ENCODE measurements at places on chromosomes 16 and 17.

DNA sequence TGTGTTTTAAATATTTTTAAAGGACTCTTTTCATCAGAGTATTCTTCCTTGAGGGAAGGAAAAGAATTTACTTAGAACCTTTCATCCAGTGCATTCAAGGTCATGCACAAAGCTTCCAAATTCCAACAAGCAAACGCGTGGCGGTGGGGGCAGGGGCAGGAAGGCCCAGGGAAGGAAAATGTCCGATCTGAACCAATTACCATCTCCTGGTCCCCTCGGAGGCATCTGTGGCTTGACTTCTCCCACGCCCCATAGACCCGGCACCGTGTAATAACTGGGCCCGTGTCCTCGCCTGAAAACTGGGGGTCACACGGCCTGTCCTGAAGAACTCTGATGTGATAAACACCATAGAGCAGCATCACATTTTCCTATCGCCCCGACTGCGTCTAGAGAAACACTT lies 18.3 kb downstream of the MEAK7 start:
- no peak for DNase-seq

GRCh38 chr17:19249681-19250080 lies 12.5 kb downstream of the EPN2 start:
- no peak for DNase-seq

DNA sequence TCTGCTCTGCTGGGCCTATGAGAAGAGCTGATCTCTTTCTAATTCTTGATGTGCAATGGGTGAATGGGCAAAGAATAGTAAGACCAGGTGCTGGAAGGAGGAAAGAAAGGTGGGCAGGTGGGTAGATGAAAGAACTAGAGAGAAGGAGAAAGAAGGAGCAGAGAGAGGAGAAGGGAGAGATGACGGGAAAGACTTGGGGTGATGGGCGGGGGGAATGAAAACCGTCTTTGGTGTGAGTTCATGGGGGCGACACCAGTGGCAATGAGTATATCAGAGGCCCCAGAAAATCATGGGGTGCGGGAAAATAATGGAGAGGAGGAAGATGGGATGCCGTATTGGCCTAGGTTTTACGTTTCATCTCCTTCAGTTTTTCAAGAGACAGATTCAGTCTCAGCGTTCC lies 128.8 kb upstream of the PLCG2 start:
- no peak for DNase-seq

DNA sequence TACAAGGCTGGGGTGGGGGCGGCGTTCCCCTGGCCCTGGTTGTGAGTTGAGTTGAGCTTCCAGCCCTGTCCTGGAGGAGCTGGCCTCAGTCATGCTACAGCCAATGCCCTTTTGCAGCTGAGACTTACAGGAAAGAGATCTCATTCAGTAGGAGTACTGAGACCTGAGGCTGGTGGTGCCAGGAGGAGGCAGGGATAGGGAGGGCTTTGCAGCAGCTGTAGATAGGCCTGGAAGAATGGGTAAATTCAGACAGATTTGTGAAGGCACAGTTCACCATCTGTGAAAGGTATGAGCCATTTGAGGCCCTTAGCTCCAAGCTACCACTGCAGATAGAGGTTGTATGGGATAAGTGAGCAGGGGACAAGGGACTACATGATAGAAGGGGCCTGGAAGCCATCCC lies 5.6 kb downstream of the STX4 start:
- no peak for DNase-seq

DNA sequence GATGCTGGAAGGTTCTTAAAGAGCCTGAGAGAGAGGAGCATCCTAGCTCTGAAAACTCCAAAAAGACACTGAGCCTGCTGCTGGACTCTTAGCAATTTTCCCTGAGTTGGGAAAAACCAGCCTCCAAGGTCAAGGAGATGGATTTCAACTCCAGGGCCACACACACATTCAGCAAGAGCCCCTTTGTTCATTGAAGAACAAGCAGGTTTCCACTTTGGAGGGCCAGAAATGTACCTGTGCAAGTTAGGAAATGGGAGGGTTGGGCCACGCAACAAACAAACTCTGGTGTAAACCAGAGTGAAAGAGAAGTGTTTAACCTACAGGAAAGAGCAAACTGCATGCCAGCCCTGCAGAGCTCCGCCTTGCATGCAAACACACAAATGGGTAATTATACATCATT lies 264.8 kb upstream of the RPL38 start:
- DNase-seq, result no peak

- peak; percentile 27 for DNase-seq
Observed at GRCh38 chr16:31215287-31216162, 1.4 kb downstream of the PYDC1 start.

DNA sequence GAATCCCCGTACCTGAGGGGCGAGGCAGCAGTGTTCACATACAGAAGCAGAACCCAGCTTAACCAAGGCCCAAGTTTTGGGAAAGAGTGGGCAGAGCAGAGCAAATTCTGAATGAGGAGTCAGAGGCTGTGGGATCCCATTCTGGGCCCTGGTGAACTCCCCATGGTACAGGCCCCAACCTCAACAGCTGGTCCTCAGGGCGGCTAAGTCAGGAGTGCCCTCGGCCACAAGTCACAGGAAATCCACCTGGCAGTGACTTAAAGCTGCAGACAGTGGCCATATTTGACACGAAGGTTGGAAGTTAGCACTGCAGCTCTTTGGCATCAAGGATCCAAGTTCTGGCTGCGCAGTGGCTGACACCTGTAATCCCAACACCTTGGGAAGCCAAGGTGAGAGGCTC lies 237.1 kb downstream of the PARN start:
- no peak for DNase-seq

DNA sequence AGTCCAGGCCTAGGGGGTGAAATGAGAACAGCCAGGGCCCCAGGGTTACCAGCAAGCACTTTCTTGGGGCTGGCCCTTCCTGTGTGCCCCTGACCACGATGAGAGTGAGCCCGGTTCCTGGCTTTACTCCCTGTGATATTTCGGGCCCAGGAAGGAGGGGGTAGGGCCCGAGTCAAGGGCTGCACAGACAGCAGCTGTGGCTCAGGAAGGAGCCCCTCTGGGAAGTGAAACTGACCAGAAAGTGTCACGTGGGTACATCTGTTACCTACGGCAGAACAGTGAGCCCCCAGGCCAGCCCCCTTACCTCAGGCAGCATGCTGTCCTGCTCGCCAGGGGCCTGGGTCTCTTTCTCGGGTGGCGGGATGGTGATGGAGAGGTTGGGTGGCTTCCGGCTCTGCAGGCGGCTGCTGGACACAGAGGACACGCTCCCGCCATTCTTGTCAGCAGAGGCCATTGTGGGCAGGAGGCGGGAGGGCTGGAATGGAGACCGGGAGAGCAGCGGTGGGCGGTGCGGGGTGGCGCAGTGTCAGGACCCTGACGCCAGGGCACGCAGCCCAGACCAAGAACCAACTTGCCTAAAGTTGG lies 13.8 kb downstream of the AANAT start:
- DNase-seq, result no peak

GRCh38 chr16:27722892-27723450 lies 173.0 kb downstream of the KATNIP start:
- no peak for DNase-seq

DNA sequence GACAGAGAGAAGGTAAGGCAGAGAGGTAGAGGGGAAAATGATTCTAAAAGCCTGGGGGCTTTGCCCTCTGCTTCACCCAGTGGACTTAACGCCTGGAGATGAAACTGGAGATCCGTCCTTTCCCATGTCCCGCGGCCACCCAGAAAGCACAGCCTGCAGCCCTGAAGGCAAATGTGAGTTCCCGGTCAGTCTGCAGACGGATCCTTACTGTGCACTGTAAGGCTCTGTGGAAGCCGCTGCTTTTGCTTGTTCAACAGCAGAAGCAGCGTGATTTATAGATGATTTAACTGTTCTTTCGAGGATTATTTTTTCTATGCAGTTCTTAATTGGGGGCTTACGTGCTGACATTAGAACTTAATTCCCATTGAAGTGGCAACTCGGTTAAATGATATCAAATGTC lies 290.4 kb downstream of the FOXL1 start:
- no peak for DNase-seq

- DNase-seq, result peak; percentile 73
Observed at GRCh38 chr17:78378225-78379130, at the start of gene PGS1. Gene PGS1 (plus strand): TSS chr17:78378649. CDS start chr17:78378666, 17 bp downstream.

DNA sequence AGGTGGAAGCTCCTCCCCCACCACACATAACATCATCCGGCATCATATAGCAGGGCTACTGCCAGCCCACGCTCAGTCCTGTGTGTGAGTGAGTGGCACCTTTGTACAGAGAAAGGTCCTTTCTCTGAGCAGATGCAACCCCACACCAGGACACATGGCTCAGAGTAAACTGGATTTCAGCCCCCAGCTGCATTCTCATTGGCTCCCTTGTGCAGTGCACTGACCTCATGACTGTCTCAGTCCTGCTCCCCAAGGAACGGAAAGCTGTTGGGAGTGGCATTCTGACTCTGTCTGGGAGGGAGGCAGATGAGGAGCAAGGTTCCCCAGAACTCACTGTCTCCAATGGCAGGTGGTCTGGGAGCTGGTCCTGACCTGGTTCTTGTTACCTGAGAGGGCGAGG lies 244.1 kb downstream of the PHKB start:
- no peak for DNase-seq

DNA sequence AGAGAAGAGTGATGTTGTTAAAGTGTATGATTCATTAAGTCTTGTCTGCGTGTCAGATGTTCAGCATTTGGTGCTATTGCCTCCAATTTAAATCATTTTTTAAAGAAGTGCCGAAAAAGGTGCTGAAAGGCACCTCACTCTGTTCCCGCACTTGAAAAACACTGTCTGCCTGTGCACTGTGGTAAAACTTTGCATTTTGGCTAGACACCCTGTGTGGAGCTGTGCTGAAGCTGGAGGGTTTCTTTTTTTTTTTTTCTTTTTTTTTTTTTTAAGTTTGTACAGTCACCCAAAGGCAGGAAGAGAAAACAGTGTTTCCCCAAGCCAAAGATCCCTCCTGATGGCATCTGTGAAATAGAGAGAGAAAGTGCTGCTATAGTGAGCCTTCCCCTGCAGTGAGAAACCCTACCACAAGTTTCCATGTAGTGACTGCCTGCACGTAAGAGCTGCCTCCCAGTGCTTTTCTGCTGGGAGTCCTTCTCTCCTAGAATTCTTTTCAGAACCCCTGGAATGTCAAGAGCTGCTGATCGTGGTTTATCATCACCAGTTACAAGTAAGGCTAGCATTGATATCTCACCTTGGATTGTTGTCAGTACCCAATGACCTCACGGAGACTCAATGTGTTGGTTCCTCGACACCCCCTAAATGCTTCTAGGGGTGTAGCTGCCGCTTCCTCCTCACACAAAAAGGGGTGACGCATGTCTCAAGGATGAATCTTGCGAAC lies 116.0 kb upstream of the SOX9 start:
- no peak for DNase-seq

- DNase-seq, result no peak
Observed at GRCh38 chr17:17180741-17181525, 25.2 kb downstream of the PLD6 start.

DNA sequence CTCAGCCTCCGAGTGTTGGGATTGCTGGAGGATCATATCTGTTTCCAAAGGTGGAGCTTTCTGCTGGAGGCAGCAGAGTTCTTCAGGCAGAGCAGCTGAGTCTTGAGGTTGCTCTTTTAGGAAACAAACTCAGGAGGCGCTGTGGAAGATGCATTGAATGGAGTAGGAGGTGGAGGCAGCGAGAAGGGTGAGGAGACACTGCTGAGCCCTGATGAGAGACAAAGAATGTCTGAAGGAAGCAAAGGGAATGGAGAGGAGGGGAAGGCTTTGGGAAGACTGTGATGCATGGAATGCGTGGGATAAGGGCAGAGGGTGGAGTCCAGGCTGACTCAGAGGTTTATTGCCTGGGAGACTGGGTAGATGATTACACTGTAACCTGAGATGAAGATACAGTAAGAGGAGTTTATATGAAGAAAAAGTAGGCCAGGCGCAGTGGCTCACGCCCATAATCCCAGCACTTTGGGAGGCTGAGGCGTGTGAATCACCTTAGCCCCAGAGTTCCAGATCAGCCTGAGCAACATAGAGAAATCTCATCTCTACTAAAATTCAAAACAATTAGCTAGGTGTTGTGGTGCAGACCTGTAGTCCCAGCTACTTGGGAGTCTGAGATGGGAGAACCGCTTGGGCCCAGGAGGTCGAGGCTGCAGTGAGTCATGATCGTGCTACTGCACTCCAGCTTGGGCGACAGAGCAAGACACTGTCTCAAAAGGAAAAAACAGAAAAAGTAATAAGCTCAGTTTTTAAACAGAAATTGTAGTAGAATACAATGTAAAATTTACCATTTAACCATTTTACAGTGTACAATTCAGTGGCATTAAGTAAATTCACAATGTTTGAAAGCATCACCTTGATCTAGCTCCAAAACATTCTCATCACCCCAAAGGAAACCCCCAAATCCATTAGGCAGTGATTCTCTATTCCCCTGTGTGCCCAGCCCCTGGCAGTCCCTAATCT lies 17.8 kb upstream of the TMEM219 start:
- peak; percentile 75 for DNase-seq

GRCh38 chr17:41919165-41919817 lies 540 bp upstream of the ACLY start:
- DNase-seq, result peak; percentile 52

- DNase-seq, result no peak
Observed at GRCh38 chr17:60525328-60525684, 736 bp downstream of the APPBP2 start.

DNA sequence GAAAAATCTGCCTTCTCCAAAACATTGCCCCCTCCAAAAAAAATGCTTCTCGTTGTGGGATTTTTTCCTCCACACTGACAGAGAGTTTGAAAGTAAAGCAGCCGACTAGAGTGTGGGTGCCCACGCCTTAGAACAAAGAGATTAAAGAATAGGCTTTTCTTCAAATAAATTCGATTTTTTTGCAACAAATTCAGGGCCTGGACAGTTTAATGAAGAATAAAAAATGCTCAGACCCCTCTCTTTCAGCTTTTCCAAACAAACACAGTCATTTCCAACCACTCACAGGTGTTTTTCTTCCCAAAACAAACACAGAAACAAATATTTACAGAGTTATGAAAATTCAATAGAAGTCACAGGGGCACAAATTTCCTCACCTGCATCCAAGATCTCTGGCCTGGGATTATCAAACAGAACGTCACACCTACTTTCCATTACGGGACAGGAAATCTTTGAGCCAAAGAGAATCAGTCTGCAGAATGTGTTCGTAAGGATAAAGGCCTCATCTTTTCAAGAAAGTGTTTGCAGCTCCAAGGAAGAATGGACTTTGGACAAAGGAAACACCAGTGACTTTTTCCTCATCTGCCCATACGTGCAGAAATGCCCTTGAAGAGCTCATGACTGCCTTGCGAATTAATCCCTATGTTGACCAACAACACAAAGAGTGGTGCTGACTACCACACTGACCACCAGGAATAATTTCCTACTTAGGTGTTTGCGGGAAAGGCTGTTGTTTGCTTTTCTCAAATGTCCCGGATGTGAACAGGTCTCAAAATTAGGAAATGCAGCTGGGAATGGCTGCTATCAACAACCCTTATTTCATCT lies 31.3 kb upstream of the TOX3 start:
- no peak for DNase-seq

- DNase-seq, result no peak
Observed at GRCh38 chr16:14509055-14509454, 121.0 kb downstream of the PARN start.
